ENCODE measurements at places on chromosomes 12 and 14.

DNA sequence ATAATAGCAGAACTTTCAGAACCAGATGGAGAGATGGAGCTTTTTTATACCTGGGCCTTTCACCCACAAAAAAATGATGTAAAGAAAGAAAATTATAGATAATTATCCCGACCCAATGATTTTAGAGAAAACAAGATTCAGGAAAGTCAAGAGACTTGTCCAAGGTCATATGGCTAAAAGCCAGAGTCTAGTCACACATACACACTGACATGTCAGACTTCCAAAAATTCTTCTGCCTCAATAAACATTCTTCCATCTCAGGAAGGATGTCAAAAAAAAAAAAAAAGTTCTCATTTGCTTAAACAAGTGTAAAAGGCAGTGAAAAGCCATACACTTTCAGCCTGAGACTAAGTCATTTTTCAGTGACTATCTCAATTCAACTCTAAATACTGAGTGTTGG, 116.0 kb downstream of the PRICKLE1 start:
- no peak for DNase-seq

DNA sequence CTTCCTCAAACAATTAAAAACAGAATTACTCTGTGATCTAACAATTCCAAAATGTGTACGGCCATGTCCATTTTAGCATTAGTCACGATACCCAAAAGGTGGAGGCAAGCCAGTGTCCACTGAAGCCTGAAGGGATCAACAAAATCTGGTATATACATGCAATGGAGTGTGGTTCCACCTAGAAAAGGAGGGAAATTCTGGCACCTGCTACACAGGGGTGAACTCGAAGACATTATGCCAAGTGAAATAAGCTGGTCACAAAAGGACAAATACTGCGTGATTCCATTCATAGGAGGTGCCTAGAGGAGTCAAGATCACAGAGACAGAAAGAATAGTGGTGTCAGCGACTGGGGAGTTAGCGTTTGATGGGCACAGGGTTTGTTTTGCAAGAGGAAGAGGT, 331.4 kb downstream of the MED13L start:
- DNase-seq = no peak

- DNase-seq = no peak
Measured at GRCh38 chr12:131242741-131243496, 289.2 kb downstream of the ADGRD1 start.

- no peak for DNase-seq
Measured at GRCh38 chr14:45916340-45916953, 663.4 kb upstream of the MIS18BP1 start.

DNA sequence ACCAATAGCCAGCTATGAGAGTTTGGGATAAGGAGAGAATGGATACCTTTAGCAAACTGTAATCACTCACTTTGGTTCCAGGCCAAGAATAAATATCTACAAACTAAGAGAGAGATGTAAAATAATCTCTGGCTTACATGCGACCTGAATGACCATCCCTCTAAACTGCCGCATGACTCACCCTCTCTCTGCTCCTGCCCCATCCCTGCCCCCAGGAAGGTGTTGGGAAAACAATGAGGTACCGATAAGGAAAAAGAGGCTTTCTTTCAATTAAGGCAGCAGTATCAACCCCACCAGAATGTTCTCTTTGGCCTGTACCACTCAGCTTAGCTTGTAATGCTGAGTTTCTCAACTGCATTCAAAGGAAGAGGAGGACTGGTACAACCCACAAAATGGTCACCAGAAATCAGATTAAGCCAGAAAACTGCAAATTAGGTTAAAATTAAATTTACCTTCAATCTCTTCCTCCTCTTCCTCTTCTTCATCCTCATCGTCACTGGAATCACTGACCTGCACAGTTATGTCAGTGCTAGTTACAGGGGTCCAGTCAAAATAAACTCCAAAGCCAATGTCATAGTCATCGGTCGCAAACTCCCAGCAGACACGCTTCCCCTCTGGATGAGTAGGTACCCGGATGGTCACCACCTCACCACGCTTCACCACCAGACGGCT, 22.0 kb downstream of the GSTZ1 start:
- DNase-seq = no peak

DNA sequence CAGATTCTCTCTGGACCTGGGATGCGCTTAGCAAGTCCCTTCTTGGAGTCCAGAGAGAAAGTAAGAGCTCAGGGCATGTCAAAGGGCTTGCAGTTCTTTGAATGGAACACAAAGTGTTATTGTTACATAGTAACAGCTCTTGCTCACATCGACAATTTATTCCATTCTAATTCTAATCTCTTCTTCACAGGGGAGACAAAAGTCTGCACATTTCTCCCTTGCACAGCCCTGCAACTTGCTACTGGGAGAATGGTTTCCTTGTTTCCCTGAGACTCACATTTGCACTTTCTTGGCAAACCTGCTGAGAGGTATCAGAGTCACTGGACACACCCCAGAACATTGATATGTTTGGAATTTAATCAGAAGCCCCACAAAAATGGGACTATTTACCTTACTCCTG, 209.9 kb upstream of the IGF1 start:
- DNase-seq = no peak
